ENCODE measurements at places on chromosomes 7 and 10.
A peak's percentile ranks its signal among the peaks of the same experiment; 100 is the strongest.

DNA sequence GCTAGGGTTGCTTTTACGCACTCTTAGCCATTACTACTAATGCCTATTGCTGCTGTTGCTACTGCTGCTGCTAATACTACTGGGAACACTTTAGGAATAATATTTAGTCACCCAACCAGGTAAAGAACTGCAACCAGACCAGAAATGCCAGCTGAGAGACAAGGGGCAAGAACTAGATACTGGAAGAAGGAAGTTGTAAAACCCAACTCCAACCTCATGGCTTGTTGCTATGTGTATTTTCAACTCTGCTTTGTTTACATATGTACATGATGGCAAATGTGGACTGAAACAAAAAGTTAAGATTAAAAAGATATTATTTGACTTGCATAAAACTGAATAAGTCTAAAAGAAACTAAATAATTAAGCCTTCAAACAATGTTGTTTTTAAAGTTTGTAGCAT, 177.7 kb downstream of the GNAT3 start:
- DNase-seq = no peak

DNA sequence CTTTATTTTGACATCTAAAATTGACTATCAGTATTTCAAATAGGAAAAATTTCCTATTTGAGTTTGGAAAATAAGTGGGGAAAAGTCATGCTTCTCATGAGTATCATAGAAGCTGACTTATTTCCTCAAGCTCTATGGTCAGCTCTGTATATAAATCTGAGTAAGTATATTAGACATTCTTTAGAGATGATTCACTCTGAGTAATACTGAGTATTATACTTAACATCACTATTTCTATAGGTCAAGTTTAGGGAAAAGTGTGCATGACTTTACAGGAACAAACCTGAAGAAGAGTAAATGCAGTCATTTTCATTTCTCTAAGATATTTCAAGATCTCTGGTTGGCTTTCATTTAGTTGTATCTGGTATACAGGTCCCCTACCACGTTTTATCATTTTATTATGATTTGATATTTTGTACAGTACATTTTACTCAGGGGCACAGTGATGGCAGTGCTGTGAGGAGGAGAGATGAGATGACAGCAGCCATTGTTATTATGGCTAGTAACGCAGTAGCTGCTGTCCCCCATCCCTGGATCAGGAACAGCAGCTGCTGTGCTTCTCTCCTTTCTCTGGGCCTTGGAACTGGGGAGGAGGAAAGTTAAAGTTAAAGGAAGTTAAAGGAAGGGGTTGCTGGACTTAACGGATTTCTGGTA, 15.2 kb downstream of the SND1 start:
- DNase-seq = no peak

GRCh38 chr10:117534321-117535297, 7.9 kb upstream of the EMX2 start:
- DNase-seq = no peak

- DNase-seq = peak; percentile 66
Measured at GRCh38 chr7:131546583-131547141, 9.8 kb downstream of the PODXL start.

DNA sequence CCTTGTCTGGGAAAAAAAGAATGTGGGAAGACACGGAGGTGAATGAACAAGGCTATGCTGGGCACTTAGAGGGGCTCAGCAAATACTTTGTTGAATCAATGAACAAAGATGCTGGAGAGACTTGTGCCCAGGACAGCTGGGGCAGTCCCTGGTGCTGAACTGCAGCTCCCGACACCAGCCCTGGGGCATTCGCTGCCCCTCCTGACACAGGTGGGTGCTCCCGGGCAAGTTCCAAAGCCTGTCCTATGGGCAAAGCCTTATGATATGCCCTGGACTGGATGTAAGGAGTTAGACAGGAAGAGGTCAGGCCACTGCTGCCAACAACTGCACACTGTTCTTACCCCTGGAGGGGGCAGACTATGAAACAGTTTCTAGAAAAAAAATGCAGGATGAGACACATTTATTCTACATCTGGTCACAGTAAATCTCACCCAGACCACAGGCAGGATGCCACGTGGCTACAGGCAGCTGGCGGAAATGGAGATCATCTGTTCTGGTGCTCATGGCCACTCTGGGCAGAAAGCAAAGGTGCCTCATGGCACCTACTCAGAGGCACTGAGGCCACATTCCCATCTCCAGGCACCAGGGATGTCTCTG, 21.9 kb upstream of the FRAT2 start:
- no peak for DNase-seq

- no peak for DNase-seq
Measured at GRCh38 chr10:29608062-29608461, 26.7 kb downstream of the SVIL start.

- no peak for DNase-seq
Measured at GRCh38 chr10:113562704-113563103, 9.9 kb downstream of the HABP2 start.

GRCh38 chr10:132509506-132510173, 27.9 kb upstream of the INPP5A start:
- DNase-seq = no peak

GRCh38 chr7:92916770-92917224, 80.4 kb upstream of the CDK6 start:
- peak; percentile 22 for DNase-seq

DNA sequence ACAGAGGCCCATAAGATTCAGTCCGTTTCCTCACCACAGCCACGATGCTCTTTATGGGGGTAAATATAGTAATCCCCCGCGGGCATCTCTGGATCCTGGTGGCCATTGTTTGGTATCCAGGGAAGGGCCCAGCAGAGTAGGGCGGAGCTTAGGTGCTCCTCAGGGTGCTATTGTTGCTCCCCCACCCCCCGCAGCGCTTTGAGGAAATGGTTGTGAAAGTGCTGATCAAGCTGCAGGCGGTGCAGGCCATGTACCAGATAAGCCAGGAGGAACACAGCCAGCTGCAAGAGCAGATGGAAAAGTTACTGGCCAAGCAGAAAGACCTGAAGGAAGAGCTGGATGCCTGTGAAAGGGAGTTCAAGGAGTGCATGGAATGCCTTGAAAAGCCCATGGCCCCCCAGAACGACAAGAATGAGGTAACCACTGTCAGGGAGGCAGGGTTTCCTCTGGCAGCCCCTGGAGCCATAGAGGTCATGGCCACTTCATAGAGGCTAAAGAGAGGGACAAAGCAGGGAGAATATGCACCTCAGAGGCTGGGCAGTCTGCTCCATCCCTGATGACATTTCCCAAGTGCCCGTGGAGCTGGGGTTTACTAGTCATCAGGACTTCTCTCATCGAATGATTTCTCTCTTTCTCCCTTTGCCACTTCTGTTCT, 17.6 kb upstream of the FLNC start:
- no peak for DNase-seq

GRCh38 chr10:83166344-83166743, 973.0 kb upstream of the GHITM start:
- peak; percentile 66 for DNase-seq

DNA sequence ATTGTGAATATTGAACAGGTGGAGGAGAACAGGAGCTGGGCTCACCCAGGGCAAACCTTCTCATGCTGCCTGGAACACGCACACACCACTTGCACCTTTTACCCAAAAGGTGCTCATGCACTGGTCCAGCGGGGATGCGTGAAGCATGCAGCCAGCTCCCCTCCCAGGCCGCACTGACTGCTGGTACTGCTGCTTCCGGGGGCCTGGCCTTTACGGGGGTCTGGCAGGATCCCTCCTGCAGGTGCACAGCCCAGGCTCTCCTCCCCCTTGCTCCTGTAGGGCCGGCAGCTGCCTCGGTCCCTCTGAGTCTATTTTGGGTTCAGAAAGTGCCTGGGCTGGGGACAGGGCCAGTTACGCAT, 221.7 kb downstream of the DNAJB6 start:
- no peak for DNase-seq

GRCh38 chr7:84568781-84569180, 374.2 kb upstream of the SEMA3A start:
- DNase-seq = no peak

DNA sequence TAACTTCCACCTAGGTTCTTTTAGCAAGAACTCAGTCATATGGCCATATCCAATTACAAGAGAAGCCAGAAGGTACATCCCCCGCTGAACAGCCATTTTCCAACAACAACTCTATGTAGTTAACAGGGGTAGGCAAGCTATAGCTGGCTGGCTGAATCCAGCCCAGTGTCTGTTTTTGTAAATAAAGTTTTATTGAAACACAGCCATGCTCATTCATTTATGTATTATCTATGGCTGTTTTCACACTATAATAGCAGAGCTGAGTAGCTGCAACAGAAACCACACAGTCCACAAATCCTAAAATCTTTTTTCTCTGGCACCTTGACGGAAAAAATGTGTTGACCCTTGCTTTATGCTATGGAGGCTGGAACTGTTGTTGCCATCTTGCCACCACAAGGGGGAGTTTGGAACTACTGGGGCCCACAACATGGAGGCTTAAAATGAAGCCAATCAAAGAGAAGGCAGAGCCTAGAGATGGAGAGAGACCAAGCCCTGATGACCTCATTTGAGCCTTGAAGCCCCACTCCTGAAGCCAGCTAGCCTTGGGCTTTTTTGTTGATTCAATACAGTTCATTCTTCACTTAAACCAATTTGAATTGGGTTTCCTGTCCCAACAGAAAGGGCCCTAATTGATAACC, 33.3 kb upstream of the XPNPEP1 start:
- DNase-seq = peak; percentile 58

DNA sequence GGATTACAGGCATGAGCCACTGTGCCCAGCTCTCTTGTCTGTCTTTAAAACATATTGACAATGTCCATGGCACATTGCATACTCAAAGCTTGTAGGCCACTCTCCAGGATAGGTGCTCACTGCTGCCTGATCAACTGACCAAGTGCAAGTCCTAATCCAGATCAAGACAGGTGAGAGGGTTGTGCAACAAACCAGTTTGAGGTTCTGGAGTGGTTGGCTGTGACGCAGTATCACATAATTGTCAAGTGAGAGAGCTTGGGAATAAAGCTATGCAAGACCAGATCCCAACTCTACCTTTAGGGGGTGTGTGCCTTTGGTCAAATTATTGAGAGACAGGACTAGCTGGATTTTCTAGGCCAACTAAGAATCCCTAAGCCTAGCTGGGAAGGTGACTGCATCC, 43.0 kb upstream of the OPN4 start:
- no peak for DNase-seq

DNA sequence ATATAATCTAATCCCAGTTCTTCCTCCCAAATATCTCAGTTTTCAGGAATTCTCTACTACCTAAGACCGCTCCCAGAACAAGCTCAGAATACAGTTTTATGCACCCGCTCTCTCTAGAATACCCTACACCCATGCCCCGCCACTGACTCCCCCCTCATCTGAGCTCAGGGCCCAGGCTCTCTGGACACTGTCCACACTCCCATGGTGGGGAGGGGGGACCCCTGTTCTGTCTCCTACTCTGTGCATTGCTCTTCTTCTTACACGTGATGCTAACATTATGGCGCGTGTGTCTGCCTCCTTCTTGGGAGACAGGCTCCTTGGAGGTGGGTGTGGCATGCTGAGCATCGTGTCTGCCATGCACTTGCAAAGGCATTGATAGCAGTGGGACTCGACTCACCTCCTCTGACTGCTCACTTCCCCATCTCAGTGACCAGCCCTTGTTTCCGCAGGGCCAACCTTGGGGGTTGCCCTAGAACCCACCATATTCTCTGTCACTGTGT, 127.9 kb downstream of the TCERG1L start:
- DNase-seq = no peak

GRCh38 chr10:111984057-111984456, 199.5 kb downstream of the GPAM start:
- DNase-seq = peak; percentile 79

Measured in WERI-Rb-1 (cell line).